ENCODE measurements at places on chromosomes 5 and 9.

- DNase-seq: no peak
Observed at GRCh38 chr5:11903121-11903613, 1.1 kb downstream of the CTNND2 start.

DNA sequence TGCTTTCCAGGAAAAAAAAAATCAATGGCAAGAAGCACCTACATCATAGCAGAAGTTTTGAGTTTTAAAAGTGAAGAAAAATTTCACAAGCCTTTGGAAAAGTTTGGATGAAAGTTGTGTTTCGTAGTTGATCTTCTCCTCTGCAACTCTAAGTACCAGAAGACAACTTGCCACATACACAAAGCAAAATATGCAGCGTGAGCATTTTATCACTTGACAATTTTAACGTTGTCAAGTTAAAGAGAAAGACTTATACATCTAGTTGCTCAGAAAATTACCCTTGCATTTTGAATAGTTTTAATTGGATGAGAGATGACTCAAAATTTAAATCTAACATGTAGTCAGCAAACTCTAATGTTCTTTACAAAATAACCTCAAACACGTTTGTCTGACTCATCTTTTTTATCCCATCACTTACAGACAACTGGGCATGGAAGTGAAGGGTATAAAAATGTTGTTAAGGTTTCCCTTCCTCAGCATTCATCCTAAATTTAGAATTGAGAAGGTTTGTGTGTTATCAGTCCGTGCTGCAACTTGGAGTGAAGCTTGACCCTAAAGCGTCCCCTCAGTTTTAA lies 213.4 kb downstream of the MARCHF11 start:
- no peak for DNase-seq

DNA sequence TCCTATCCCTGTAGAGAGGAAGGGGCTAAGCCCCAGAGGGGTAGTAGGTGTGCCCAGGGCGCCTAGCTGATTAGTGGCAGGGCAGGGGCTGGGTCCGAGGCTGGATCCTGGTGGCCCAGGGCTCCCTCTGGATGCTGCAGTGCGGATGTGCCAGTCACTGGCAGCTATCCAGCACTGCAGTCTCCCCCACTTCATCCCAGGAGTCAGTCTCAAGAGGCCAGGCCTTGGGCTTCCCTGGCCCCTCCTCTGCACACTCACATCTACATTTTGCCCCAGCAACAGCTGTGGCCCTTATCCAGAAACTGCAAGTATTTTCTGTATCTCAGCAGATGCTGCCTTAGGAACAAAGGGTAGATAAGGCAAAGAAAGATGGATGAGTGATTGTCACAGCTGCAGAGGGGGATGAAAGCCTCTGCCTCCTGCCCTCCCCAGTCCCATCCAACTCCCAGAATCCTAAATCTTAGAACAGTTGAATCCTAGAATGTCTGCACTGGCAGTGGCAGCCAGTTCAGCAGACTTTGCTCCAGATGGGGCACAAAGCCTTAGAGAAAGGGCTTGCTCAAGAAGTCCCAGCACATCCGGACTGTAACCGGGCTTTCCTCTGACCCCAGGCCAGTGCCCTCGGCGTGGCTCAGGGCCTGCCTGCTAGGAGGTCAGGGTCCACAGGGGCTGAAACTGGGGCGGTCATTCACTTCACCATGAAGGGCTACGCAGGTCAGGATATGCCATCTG lies 1.6 kb downstream of the ANXA6 start:
- DNase-seq: peak; percentile 79

GRCh38 chr5:175861337-175862130 lies 9.8 kb upstream of the CPLX2 start:
- no peak for DNase-seq

GRCh38 chr5:13919087-13919486 lies 25.4 kb downstream of the DNAH5 start:
- no peak for DNase-seq

DNA sequence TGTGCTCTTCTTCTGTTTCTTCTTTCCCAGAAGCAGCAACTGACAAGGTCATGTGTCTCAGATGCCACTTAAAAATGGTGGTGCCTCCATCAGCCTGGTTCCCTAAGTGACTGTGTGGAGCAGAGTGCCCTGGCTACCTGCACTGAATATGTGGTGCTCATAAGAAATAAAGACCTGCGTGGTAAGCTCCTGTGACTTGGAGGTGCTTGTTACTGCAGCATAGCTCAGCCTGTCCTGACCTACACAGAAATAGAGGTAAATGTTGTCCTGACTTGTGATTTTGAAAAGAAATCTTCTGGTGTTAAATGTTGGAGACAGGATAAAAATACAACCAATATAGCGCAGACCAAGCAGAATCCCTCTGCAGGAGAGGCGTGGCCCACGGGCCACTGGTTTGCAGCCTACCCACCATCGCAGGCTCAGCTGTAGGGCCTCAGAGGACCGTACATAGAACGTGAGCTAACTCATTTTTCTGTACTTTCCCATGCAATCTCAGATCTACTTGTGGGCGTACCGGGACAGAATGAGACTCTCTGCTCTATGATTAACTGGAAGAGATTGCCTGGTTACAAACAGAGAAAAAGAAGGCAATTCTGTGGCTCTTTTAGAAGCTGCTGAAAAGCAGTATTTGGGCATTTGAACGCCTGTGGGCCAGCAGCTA lies 79.4 kb upstream of the UNC5A start:
- DNase-seq: no peak

DNA sequence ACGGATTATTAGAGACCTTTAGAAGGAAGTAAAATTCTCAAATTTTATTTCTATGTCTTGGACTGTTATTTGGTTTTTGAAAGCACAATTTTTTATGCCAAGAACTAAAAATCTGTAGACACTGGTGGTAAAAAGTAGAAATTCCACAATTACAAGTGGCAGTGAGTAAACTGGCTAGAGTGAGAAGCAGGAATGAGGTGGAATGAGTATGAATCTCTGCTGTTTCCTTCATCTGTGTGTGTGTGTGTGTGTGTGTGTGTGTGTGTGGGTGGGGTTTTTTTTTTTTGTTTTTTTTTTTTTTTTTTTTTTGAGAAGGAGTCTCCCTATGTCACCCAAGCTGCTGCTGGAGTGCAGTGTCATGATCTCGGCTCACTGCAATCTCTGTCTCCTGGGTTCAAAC lies 94.2 kb downstream of the TLE4 start:
- DNase-seq: no peak

DNA sequence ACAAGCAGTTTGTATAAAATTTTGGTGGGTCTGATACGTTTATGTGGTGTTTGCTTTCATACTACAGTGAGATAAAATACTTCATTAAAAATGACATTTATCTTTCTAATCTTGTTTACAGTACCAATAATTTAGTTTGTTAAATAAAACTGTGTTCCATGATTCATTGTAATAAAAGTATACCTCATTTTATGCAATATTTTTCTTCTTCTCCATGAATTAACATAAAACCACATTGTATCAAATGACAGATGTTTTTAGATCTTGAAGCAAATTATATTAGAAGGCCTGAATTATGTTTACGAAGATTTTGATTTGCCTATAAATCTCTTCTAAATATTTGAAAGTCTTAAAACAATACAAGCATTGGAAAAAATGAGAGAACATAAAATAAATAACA lies 1443.0 kb upstream of the CDH6 start:
- no peak for DNase-seq

- no peak for DNase-seq
Observed at GRCh38 chr9:93906195-93906880, 48.8 kb downstream of the BARX1 start.

DNA sequence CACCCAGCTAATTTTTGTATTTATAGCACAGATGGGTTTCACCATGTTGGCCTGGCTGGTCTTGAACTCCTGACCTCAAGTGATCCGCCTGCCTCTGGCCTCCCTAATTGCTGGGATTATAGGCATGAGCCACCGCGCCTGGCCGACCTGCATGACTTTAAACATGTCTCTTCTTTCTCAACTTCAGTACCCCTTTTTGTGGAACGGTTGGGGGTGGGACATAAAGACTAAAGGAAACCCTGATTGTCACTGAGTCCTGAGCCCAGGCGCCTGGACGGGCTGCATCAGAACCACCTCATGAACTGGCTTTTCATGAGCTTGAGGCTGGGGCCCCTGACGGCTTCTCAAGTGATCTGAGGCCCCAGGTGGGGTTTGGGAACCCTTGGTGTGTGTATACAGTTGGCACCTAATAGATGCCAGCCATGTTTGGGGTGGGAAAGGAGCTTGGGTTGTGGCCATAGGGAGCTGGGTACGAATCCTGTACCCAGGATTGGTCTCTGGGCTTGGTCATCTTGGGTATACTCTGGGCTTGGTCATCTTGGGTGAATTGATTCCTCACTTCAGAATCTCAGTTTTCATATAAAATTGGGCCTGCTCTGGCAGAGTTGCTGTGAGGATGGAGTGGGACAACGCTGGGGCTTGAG lies 2.2 kb downstream of the GRK6 start:
- DNase-seq: no peak

- no peak for DNase-seq
Observed at GRCh38 chr5:180281706-180282105, 10.2 kb downstream of the MAPK9 start.

GRCh38 chr5:108459769-108460168 lies 77.9 kb upstream of the FBXL17 start:
- DNase-seq: no peak

- no peak for DNase-seq
Observed at GRCh38 chr9:126146254-126147145, 180.1 kb upstream of the MVB12B start.

DNA sequence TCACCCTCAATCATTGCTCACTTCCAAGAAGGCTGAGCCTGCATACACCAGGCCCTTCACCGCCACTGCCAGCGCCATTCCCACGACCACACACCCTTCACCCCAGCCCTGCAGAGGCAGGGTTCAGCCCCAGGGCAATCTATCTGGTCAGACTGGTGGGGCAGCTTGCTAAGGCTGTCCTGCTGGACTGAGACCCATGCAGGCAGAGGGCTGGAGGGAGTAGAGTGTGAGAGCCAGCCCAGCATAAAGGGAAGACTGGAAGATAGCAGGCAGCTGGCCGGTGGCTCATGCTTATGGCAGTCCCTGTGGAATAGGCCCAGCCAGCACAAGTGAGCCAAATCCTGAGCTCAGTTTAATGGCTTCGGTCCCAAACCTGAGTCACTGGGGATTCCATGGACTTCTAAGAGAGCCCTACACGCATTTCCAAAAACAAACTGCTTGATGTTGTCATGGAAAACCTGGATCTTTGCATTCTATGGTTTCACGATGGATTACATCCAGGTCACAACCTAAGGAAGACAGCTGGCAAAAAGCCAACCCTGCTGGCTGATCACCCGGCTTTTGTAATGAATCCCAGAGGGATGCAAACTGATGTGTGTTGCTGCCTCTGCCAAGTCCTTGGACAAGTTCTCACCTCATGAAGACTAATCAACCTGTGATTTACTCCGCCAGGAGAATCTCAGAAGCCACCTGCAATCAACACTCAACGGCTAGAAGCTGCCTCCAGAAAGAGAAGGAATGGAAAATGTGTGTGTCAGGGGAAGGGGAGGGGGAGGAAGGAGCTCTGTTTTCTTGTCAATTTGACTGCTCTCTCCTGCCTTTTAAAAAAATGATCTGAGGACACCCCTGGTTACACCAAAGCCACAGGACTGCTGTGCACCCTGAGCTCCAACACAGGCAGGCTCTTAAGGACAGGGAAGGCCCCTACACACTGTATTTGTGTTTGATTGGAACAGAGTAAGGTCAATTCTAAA lies 143.6 kb downstream of the LHFPL2 start:
- peak; percentile 89 for DNase-seq

- no peak for DNase-seq
Observed at GRCh38 chr5:38678076-38678475, 121.6 kb upstream of the LIFR start.

DNA sequence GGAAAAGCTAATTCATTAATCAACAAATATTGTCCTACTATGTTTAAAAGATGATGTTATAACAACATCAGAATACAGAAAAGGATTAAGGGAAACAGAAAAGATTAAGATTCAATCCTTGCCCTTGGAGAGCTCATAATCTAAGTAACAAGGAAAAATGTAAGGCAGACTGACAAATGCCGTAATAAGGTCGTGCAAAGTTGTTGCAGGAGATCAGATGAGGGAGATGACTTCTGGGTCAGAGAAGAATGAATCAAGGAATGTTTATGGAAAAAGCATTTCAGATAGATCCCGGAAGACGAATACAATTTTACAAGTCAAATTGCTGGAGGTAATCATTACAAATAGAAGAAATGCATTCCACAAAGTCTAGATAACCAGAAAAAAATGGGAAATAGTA lies 6.4 kb downstream of the ADAMTS6 start:
- no peak for DNase-seq

DNA sequence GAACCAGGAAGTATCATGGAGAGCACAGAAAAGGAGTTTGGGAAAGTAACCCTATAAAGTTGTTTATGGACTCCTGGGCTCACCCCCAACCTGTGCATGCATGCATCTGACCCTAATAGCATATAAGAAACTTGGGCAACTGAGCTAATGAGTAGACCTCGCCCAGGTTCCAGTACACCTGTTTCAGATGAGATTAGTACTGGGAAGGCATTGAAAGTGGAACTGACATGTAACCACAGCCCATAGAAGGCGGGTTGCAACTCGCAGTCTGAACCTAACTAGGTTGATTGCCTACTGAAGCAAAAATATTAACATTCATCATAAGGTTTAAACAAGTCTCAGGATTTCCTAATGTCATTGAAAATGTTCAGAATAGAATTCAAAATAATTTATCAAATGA lies 87.0 kb downstream of the WNK2 start:
- no peak for DNase-seq

GRCh38 chr9:136740971-136741882 lies 1.5 kb downstream of the LCN10 start:
- DNase-seq: no peak

DNA sequence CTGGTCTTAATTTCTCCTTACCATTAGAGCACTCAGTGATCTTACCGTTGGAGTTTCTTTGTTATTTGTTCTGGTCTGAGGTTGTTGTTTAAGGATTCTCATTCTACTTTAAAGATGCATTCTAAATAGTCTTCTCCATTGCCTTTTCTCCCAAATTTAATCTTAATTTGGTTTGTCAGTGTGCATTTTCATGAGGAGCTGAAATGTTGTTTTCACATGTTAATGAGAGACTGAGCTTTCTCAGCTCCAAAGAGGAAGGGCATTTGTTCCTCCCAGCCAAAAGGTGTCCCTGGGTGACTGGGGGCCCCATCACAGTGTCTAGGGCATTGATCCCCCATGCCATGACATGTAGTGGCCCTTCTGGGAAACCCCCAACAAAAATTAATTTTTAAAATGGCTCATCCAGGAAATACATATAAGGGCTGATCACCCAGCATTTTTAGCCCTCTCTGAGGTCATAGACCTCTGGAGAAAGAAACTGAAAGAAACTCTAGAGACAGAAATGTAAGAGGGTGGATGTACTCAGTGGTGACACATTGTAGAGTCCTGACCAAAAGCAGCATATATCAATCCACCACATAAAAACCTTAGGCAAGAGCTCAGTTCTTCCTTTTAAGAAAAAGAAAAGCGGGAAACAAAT lies 240.4 kb upstream of the RAI14 start:
- peak; percentile 39 for DNase-seq
